ENCODE measurements at places on chromosomes 5 and 9.

DNA sequence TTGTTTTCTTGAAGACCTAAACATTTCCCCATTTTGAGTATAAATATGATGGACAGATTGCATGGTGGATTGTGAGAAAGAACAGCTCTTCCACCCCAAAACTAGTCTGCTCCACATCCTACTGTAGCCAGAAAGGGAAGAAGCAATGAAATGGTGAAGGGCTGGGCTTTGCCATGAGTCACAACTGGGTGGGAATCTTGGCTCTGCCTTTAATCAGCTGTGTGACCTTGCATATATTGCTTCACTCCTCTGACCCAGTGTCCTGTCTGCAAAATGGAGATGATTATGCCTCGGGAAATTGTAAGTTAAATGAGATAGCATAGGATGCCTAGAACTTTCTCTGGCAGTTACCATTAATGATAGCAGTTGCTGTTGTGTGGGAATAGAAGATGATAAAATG, 101.9 kb downstream of the PDE8B start:
- no peak for DNase-seq

- no peak for DNase-seq
These were observed 13.3 kb upstream of the PSMD5 start for GRCh38 chr9:120855827-120856670.

DNA sequence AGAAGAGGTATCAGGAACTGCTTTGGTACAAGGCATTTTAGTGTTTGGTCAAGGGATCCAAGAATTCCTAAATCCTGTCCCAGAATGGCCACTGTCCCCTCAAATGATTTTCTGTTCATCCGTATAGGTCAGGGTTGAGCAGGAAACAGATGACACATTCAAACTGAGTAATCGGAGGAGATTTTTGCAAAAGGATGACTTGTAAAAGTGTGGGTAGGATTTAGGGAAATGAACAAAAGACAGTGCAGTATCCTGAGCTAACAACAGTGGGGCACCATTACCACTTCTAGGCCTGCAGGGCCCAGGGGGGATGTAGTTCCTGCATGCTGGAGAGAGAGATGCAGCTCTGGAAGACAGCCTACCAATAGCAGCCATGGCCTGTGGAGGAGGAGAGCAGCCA, 290.1 kb downstream of the ZSWIM6 start:
- DNase-seq = no peak

DNA sequence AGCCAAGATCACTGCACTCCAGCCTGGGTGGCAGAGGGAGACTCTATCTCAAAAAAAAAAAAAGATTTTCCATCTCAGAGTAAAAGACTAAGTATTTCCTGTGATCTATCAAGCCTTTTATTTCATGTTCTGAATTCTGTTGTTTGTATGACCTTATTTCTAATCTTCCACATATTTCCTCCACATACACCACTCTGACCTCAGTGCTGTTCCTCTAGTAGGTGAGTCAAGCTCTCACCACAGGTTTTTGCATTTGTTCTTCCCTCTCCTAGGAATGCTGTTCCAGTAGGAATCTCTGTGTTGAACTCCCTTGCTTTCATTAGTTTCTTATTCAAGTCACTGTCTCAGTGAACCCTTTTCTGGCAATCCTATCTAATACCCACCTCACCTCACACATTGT, 68.1 kb downstream of the INVS start:
- no peak for DNase-seq

DNA sequence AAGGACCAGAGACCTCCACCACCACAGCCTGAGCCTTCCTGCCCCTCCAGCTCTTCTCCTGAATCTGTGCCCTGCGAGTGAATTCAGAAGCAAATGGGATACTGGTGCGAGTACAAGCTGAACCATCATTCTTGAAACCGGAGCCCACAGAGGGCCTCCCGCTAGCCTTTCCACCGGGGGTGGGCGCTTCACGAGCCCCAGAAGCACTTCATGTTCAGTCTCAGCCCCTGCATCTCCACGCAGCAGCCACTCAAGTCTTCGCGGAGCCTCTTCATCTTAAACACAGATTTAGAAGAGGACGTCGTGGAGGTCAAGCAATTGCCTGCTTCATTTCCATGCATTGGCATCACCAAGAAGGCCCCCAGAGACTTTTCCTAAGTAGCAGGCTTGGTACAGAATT, 26.0 kb upstream of the OLFM1 start:
- DNase-seq = no peak

- no peak for DNase-seq
These were observed 66.4 kb downstream of the NFIB start for GRCh38 chr9:14247577-14247976.

DNA sequence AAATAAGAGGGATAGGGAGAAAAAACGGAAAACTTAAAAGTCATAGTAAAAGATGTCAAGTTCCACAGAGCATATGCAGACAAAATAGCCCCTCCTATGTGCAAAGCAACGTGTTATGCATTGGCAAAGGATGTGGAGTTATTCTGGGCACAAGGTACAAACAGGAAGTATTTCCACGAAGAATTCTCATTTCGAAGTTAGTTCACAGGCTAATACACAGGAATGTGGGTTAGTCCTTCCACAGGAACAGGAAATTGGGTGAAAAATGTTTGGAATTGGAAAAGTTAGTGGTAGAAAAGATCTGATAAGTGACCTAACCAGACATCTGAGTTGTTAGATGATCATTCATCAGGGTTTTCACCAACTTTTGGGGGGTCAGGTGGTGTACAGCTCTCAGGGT, 326.6 kb downstream of the EBF1 start:
- no peak for DNase-seq

GRCh38 chr9:35928591-35929452, 19.5 kb downstream of the SPAAR start:
- no peak for DNase-seq

GRCh38 chr5:43123887-43124286, 3.2 kb downstream of the ZNF131 start:
- no peak for DNase-seq

- peak; percentile 78 for DNase-seq
These were observed 16.0 kb downstream of the TRAF2 start for GRCh38 chr9:136902259-136902821.

DNA sequence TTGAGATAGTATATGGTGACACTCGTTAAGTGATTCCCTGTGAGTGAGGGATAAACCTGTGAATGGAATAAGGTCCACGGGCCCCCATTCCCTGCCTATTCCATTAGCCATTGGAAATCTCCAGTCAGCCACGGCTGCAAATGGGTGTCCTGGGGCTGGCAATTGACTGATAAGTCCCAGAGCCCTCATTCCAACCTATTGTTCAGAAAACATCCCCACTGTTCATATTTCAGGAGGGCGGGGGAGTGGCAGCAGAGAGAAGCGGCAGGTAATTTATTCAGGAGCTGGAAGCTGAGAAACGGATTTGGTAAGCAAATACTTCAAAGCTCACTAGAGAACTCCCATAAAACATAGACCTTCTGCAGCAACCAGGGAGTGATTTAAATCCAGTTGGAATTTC, 42.0 kb downstream of the TMEM174 start:
- no peak for DNase-seq

- DNase-seq = no peak
These were observed 178.4 kb downstream of the MPDZ start for GRCh38 chr9:13100914-13101572.

DNA sequence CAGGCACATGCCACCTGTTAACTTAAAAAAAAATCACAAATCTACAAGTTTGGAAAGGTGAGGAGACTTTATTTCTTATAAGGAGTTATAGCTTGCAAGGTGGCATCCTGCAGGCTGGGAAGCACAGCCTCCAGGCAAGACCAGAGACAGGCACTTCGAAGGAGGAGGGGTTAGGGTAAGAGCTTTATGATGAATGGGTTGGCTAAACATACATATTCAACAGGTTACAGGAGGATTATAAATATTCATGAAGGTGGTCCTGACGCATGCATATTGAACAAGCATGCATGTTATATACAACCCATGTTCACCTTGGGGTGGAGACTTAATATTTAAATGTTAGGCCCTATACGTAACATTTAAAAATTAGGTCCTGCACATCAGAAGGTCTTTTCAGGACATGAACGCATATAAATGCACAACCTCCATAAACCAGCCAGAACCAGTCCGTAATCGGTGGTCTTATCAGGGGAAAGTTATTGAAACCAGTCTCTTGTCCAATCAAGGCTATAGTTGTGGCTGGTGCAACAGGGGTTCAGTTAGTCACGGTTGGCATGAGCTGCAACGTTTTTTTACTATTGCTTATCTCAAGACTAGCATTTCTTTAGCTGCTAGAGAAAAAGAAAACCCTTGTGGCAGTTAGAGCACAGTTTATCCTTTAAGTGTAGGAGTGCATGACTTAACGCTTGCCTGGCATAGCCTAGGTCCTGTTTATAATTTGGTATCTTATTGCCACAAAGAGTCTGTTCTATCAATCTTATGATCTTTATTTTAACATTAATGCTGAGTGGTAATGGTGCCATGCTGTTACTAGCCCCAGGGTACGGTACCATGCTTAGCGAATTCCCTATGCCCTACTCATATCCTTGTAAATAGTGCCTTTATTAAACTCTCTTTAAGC, 72.7 kb downstream of the C9orf57 start:
- no peak for DNase-seq

GRCh38 chr5:73298772-73299630, 126.0 kb downstream of the TMEM174 start:
- DNase-seq = no peak

DNA sequence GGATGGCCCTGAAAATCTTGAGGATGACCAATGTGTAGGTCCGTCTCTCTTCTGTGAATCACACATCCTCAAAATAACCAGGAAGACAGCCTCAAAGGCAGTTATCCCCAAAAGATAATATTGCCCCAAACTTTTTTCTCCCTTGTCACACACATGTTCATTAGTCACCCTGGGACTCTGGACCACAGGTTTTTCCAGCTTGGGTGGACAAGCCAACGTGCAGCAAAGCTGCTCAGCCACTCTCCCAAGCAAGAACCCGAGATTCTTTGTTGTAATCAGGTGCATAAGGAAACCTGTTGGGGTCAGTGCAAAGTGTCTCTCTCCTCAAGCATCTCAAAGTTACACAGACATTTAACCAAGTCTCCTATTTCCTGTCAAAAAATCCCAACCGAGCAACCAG, 196.6 kb downstream of the GNA14 start:
- DNase-seq = no peak

GRCh38 chr5:73977146-73977545, 351.1 kb downstream of the ARHGEF28 start:
- DNase-seq = no peak

GRCh38 chr9:95004411-95005277, 278.1 kb downstream of the AOPEP start:
- no peak for DNase-seq

DNA sequence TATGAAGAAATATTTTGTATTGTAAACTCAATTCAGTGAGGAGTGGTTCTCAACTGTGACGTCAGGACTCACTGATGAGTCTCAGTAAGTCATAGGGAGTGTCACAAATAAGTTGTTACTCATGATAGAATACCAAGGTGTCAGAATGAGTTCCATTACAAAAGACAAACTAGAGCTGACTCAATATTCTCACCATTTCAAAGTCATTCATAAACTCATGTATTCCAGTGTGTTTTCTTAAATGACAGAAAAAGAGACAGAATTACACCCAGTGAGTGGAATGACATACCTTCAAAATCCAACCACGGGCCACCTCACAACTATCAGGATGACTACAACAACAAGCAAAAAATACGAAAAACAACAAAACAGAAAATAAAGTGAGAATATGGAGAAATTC, 321.5 kb downstream of the ENC1 start:
- no peak for DNase-seq

- DNase-seq = no peak
These were observed 8.8 kb upstream of the ADGRV1 start for GRCh38 chr5:90549729-90550275.

- no peak for DNase-seq
These were observed 182.5 kb downstream of the HSPA4 start for GRCh38 chr5:133234273-133234672.

- no peak for DNase-seq
These were observed 4.0 kb downstream of the NAIF1 start for GRCh38 chr9:128062846-128063831.

DNA sequence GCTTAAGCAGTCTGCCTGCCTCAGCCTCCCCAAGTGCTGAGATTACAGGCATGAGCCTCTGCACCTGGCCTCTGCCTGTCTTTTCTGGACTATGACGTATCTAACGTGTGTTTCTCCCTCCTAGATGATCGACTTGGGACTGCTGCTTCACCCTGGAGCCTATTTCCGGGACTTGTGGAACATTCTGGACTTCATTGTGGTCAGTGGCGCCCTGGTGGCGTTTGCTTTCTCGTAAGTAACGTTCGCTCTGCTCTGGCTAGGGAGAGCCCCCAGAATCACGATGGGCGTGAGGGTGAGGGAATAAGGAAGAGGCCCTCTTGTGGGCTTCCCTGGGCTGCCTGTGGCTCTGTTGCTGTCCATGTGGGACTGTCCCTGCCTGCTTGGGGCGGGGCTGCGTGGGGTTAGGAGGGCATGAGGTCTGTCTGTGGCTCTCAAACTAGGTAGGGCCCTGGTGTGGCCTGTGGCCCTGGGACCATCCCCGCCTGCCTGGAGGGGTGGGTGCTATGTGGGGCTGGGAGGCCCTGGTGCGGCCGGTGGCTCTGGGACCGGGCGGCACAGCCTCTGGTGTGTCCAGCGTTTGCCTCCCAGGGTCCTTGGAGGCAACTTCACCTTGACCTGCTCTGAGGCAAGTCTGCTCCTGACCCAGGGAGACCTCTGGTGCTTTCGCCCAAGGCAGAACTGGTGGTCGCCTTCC, 171.7 kb downstream of the CACNA1B start:
- DNase-seq = no peak

DNA sequence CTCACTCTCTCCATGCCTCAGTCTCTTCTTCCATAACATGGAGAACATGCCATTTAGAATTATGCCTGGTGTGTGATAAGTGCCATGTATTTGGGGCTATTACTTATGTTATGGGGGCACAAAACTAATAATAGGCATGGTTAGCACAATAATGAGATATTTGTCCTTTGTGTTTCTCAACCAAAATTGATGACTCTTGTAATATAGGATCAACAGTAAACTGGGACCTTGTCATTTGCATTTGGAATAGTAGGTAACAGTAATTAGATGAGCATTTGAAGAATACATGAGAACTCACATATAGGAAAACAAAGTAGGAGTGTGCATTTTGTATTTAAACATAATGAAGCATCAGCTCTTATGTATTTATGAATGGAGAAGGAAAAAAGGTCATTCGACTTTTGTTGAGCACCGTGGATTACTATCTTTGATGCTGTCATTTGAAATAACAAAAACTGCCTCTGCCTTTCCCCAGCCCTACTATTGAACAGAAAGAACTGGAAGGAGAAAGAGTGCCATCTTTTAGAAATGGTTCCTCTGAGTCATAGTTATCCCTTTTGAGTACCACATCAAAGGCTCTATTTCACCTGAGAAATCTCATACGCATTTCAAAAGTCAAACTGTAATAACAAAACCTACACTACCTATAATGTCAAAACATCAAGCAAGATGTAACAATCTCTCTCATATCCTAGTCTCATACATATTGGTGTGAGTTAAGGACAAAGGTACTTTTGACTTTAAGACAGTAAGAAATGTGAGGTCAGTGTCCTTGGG, 655.2 kb downstream of the PDE4D start:
- no peak for DNase-seq

DNA sequence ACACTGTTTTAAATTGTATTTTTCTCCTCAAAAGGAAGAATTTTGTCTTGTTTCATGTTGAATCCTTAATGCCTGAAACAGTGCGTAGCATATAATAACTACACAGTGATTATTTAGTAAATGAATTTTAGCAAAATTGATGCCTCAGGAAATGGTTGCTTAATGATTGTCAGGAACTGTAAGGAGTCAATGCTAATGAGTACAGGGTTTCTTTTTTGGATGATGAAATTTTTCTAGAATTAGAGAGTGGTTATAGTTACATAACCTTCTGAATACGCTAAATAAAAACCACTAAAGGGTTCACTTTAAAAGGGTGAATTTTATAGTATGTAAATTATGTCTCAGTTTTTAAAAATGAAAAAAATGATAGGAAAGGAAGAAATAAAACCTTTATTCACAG, 14.9 kb downstream of the FAM151B start:
- DNase-seq = no peak

All from stimulated activated CD8-positive, alpha-beta memory T cell treated with anti-CD3 and anti-CD28 coated beads, Interleukin-4, amount 100 ng/mL, for 24 hours (primary cell).